ENCODE measurements at places on chromosomes 16 and 17.

- DNase-seq, result no peak
Measured at GRCh38 chr16:24531166-24531565, 8.2 kb upstream of the RBBP6 start.

DNA sequence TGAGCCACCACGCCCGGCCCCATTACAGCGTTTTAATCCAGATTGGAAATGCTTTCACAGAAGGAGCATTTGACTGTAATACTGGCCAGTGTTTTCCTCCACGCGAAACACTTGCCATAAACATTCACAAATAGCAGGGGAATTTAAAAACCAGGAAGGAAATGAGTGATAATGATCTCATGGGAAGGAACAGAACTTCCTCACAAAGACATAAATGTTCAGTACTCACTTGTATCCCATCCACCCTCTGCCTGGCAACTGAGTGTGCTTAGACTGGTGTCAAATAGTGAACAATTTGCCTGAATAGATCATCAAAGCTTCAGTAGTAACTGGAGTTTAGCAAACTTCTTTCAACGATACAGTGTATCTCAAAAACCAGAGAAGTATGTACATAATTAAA is 54.1 kb downstream of the PSMD12 start:
- no peak for DNase-seq

- DNase-seq, result no peak
Measured at GRCh38 chr16:29683543-29684090, 4.6 kb downstream of the QPRT start.

GRCh38 chr17:20805751-20806150 is 226.2 kb downstream of the CDRT15L2 start:
- DNase-seq, result no peak

DNA sequence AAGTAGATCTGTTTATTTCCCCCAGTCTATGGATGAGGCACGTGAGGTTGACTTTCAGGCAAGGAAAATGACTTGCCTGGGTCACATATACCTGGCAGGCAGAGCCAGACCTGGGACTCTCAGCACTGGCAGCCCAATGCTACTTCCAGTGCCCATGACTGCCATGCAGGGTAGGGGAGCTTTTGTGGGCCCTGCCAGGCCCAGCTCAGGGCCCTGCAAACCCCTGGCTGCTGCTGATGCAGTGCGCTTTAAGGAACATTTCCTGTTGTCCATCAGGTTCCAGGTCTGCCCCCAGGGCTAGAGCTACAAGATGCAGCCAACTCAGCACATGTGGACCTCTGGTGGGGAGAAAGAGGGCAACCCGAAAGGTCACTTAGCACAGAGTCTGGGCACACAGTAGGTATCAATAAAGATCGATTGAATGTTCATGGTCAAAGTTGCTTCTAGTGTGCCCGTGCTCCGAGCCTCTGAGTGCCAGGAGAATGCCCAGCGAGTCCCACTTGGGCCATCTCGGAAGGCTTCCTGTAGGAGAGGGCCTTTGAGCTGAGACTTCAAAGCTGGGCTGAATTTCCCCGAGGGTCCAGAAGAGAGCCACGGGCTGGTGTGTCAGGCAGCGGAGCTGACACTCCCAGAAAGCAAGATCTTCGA is 513 bp upstream of the TBX21 start:
- DNase-seq, result no peak

DNA sequence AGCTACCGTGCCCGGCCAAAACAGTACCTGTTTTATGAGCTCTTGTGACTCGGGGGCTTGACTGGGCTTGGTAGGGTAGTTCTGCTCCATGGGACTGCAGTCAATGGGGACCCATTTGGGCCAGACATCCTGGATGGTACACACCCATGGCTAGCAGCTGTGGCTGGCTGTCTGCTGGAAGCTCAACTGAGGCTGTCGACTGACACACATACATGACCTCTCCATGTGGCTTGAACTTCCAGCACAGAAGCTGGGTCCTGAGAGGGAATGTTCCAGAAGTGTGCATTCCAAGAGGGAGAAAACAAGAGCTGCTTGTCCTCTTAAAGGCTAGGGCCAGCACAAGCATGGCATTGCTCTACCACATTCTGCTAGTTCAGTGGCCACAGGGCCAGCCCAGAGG is 14.9 kb upstream of the NKD1 start:
- no peak for DNase-seq

DNA sequence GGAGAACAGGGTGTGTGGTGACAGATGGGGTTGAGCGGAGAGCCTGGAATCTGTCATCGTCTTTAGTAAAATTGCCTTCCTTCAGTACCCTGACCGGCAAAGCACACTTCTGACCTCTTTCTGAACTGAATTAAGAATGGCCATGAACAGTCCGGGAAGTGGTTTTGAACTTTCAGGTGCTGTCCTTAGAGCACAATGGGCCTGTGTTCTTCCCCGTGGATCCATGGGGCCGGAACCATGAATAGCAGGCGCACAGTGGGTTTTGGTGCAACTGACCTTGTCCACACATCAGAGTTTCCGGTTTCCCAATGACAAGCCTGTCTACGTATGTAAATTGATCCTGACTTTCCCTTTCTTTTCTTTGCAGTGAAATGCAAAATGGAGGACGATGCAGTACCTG is 28.5 kb downstream of the GPRC5B start:
- DNase-seq, result no peak

DNA sequence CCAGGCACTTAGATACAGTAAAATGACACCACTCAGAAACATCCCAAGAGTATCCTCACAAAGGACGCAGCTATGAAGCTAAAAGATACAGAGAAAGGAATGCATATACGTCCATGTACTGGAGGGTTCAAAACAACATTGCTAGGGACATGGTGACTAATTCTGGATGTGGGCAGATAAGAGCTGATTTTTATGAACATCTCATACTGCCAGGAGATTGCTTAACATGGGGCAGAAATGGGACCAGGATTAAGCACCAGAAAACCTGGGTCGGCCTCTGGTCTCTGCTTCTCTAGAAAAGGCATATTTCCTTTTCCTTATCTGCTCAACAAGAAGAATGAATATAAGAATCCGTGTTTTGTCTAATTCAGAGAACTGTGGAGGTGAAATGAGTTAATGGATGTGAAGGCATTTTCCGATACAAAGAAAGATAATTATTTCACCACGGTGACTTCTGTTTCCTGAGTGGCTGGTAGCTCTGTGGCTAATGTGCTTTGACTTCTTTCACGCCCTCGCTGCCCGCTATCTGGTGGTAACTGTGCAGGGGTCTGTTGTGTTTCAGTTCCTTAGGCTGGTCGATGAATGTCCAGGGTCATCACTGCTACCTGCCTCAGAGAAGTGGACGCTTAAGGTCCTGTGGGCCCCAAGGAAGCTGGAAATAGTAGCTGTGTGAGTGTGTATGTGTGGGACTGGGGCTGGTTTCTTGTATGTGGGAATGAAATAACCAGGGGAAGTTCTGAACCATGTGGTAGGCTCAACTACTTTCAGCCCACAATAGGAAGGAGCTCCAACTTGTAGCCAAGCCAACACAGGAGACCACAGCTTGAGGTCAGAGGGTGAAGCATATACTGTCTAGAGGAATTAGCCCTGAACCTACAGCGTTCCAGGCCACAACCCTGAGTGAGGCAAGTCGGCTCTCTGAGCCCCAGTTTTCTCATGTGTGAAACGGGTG is 15.8 kb upstream of the CCL5 start:
- DNase-seq, result no peak

DNA sequence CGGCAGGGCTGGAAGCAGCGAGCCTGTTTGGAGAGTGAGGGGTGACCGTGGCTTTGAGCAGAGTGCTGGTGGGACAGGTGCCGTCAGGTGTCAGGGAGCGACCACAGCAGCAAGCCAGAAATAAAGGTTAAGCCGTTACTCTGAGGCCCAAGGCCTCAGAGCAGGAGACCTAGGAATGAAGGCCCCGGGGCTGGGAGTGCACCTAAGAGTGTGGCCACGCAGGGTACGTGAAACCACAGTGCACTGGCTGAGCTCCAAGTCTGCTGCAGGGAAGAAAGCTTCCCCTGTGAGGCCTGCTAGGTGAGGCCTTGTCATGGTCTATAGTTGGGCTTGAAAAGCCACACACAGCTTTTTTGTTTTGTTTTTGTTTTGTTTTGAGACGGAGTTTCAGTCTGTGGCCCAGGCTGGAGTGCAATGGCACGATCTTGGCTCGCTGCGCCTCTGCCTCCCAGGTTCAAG is 8.7 kb downstream of the CLUAP1 start:
- DNase-seq, result peak; percentile 28

DNA sequence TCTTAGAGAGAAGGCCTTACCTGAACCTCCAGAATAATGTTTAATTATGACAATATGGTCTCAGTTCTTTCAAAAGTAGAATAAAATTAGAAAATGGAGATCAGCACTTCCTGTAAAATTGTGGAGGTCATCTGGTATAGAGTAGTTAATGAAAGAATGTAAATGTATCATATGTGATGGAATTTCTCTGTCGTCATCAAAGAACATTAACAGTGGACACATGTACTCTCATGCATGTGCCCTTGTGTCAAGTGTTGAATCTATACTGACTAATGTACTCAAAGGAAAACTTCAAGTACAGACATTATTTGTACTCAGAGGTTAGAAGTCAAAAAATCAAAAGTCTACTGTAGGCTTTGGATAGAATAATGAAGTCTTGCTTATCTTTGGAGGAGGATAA is 129.2 kb upstream of the MYOCD start:
- DNase-seq, result no peak

DNA sequence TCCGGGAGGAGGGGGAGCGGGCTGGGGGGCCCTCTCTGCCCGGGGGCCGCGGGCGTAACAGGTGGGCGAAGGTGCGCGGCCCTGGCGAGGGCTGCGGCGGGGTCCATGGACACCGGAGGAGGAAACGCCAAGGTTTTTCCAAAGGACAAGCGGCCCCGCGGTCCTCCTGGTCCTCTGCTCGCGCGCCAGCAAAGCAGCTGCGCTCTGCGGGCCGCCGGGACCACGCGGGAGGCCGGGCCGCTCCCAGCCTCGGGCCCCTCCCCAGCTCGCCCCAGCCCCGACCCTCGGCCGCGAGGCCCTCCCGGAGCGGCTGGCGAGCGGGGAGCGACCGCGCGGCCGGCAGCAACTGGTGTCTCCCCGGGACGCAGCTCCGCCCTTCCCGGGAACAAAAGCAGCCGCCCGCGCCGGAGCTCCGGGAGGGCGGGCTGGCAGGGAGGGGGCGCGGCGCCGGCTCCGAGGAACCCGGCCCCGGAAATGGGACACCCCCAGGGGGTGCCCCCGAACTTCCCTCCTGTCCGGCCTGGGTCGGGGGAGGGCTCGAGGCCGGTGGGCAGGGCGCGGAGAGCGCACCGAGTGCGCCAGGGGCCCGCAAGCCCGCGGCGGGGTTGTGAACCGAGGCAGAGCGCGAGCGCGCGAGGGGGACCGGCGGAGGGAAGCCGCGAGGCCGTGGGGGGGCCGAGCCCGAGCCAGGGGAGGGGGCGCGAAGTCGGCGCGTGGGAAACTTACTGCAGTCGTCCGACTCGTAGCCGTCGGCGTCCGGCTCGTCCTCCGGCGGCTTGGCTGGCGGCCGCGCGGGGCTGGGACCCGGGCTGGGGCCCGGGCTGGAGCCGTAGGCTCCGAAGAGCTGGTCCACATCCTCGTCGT is 837 bp downstream of the DOC2B start:
- DNase-seq, result no peak

DNA sequence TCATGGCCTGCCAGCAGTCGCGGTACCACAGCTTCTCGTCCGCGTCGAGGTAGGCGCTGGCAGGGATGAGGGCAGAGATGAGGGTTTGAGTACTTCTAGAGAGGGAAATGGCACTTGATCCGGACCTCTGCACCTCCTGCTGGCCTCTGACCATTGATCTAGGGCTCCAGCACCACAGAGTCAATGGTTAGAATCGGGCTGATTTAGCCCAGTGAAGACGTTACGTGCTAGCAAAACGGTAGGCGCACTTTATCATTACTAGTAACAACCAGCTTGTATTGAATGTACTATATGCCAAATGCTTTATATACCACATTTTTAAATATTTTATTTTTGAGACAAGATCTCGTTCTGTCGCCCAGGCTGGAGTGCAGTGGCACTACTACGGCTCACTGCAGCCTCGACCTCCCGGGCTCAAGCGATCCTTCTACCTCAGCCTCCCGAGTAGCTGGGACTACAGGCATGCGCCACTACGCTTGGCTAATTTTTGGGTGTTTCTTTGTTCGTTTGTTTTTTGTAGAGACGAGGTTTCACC is 526 bp downstream of the TSNAXIP1 start:
- DNase-seq, result no peak

GRCh38 chr17:63041722-63042121 is 75.7 kb downstream of the TANC2 start:
- DNase-seq, result no peak

- no peak for DNase-seq
Measured at GRCh38 chr16:58551496-58551895, 36.2 kb downstream of the SETD6 start.

All from activated naive CD8-positive, alpha-beta T cell treated with anti-CD3 and anti-CD28 coated beads, Interleukin-2, amount 50 U/mL, for 16 hours (primary cell).